ENCODE measurements at places on chromosomes 2 and 18.

DNA sequence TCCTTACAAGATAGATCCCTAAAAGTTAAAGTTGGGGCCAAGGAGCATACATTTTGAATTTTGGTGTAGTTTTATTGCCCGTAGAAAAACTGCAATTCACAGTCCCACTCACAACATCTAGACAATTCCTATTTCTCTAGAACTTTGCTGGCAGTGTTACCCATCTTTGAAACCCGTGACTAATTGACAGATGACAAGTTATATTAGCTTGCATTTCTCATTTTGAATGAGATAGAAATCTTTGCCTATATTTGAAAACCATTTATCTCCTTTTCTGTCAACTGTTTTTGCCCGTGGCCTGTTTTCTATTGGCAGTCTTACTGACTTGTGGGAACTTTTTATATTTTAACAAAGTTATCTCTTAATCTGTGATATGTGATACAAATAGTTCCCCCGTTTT is 50.0 kb downstream of the OXER1 start:
- peaks cover 1% of the 10 kb centered on the region for H3K27me3 ChIP-seq
- DNase-seq = no peak
- no peak overlapping the region for H3K27ac ChIP-seq
- H3K4me3 ChIP-seq = no peak overlapping the region

- no peak for DNase-seq
- H3K4me1 ChIP-seq = no peaks in the 10 kb centered on the region
- H3K27ac ChIP-seq = no peak overlapping the region
- peaks cover 5% of the 10 kb centered on the region for H3K36me3 ChIP-seq
Observed at GRCh38 chr2:54226260-54226659, 29.8 kb downstream of the TSPYL6 start.

DNA sequence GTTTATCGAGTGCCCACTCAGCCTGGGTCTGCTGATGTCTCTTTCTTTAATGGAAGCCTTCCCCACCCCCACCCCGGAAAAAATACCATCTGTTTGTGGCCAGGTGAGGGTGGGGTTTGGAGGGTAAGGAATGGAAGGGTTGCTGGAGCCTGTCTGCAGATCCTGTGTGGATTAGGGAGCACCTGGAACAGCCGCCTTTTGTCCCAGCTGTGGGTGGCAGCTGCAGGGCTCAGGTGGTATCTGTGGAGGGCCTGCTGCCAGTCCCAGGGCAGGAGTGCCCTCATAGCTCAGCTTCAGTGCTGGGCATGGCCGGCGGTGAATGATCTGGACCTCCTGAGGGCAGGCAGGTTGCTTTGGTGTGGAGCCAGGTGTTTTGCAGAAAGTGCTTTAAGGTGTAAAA is 45.3 kb downstream of the IMPA2 start:
- no peaks in the 10 kb centered on the region for H3K27me3 ChIP-seq
- no peak for DNase-seq
- H3K27ac ChIP-seq = no peak overlapping the region
- H3K4me3 ChIP-seq = no peak overlapping the region
- H3K36me3 ChIP-seq = no peaks in the 10 kb centered on the region

GRCh38 chr2:177385151-177385550 is 7.4 kb upstream of the AGPS start:
- no peaks in the 10 kb centered on the region for H3K36me3 ChIP-seq
- no peak overlapping the region for H3K4me3 ChIP-seq
- DNase-seq = no peak
- H3K27ac ChIP-seq = no peak overlapping the region

DNA sequence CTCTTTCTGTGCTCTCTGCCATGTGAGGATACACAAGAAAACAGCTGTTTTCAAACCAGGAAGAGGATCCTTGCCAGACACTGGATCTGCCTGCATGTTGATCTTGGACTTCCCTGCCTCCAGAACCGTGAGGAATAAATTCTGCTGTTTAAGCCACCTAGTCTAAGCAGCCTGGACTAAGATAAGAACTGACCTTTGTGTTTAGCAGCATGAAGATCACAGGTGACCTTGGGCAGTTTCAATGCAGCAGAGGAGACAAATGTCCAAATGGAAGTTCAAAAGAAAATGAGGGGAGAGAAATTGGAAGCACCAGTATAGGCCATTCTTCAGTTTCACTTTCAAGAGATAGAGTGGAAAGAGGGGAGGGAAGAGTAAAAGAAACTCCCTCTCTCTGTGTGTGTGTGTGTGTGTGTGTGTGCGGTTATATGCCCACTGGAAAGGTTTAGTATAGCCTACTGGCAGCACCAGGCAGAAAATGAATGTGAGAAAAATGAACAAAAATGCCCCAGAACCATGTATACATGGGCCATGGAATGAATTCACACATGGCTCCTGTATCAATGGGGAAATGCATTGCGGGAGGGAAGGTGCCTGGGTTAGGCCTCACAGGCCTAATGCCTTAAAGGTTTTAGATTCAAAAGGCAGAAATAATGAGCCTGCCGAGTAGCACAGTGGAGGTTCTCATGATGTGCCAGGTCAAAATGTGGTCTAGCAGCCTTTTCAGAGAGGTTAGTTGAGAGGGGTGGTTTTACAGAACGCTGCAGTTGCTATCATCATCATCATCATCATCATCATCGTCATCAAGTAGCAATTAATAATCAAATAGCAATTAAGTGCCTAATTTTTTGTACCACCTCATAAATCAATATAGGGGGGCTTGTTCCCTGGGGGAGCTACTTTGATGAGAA is 1.1 kb upstream of the CERS6 start:
- H3K36me3 ChIP-seq = no peaks in the 10 kb centered on the region
- no peak for DNase-seq
- H3K4me1 ChIP-seq = peaks cover 6% of the 10 kb centered on the region
- H3K27me3 ChIP-seq = peaks cover 3% of the 10 kb centered on the region
- H3K27ac ChIP-seq = no peak overlapping the region
